CD8-positive, alpha-beta T cell (primary cell): ENCODE measurements at places on chromosomes 3 and 15.

GRCh38 chr3:173109143-173109542, 31.9 kb downstream of the SPATA16 start:
- no peak for DNase-seq

GRCh38 chr3:134378384-134378783, 4.1 kb upstream of the AMOTL2 start:
- DNase-seq: no peak

GRCh38 chr15:80580536-80581260, 114.4 kb upstream of the ABHD17C start:
- no peak for DNase-seq

DNA sequence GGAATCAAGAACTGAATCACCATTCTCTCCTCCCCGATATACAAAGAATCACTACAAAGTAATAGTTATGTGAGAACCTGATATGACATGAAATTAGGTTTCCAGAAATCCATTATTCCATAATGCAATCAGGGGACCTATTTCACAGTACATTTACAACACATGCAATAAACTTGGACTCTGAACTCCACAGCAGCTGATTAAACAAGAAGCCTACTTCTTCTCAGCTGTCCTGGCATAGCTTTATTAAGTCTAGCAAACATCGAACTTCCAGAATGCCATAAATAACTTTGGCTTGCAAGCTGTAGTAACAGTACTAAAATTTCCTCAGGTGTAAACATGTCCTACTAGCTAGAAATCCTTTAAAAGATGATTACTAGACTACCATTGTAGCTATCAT, 17.8 kb downstream of the PDCD10 start:
- no peak for DNase-seq

DNA sequence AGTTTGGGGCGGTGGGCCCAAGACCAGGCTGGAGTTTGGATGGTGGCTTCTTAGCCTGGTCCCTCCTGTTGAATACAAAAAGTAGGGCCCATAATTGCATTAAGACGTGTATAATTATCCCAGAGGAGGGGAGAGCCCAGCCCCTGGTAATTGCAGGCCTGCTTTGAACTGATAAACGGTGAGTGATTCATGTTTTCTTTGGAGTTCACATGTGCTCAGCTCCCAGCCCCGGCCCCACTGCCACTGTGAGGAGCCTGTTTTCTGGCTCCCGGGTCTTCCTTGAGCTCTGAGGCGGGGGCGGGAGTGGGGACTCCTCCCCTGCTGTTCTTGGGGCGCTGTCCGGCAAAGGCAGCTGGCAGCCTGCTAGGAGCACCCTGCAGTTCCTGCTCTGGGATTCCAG, 3.1 kb downstream of the PLXNA1 start:
- DNase-seq: no peak
